ENCODE measurements at places on chromosomes 16 and 17. TPM values are rescaled to one million over a fixed set of nuclear protein-coding genes. Genes with fewer than 3 reads are reported as not detected.

Gene ACSF2
- total RNA-seq: 82.6 TPM

- peak overlapping the region; percentile 9 for H3K4me3 ChIP-seq
- peaks cover 15% of the 10 kb centered on the region for H3K4me1 ChIP-seq
- peaks cover 43% of the 10 kb centered on the region for H3K27me3 ChIP-seq
Measured at GRCh38 chr16:4936181-4936990, 562 bp downstream of the PPL start.

- peak; percentile 66 for DNase-seq
- no peaks in the 10 kb centered on the region for H3K4me1 ChIP-seq
Measured at GRCh38 chr17:29111816-29112499, 68.2 kb downstream of the MYO18A start.

- H3K36me3 ChIP-seq: no peaks in the 10 kb centered on the region
- no peaks in the 10 kb centered on the region for H3K27me3 ChIP-seq
- no peak overlapping the region for H3K27ac ChIP-seq
Measured at GRCh38 chr16:11211061-11211976, 44.7 kb downstream of the SOCS1 start.

DNA sequence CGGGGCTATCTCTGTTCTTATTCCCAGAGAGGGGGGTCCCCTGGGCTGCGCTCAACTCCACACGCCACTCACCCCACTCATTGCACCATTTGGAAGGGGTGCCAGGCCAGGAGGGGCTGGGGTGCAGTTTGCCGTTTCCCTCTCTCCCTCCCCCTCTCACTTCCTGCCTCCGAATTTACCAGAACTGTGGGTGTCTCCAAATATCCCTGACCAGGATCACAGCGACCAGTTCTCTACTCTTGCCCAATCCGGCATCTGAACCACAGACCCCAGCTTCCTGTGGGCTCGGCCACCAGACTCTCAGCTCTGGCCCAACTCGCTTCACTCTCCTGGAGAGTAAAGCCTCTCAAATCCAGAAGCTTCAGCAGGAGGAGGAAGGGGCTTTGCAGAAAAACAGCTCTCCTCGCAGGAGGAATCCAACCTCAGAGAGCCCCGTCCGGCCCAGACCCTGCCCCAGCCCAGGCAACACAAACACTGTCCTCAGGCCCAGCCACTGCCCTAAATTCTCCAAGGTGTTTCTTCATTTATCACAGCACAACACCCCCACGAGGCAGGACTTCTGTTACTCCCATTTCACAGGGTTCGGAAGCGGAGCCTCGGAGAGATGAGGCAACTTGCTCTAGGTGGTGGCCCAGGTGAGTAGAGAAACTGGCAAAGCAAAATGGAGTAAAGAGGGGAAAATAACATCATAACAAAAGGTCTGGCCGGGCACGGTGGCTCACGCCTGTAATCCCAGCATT lies 423 bp upstream of the ASGR2 start:
- H3K4me3 ChIP-seq: no peak overlapping the region
- no peak overlapping the region for H3K27ac ChIP-seq
- H3K36me3 ChIP-seq: no peaks in the 10 kb centered on the region
- DNase-seq: no peak
- H3K27me3 ChIP-seq: peaks cover 4% of the 10 kb centered on the region

GRCh38 chr17:80871341-80871740 lies 120.3 kb upstream of the CHMP6 start:
- H3K4me3 ChIP-seq: peak overlapping the region; percentile 46
- DNase-seq: peak; percentile 24

DNA sequence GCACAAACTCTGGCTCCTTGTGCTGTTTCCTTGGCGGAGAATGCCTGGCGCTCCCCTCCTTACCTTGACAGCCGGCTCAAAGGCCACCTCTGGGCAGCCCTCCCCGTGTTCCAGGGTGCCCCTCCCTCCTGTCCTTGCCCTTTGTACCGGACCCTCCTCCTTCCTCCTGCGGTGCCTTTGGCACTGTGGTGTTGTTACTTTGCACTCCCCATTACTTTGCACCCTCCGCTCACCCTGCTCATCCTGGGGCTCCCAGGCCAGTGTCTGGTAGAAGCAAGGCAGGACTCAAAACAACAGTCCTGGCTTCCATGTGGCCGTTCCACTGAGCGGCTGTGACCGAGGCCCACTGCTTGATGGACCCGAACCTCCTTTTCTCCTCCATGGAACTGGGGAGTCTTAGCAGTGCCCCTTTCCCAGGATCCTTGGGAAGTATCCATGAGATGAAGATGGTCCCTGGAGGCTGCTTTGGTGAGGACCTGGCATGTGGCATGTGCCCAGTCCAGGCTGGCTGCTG lies 147.8 kb downstream of the CMIP start:
- H3K36me3 ChIP-seq: peaks cover 18% of the 10 kb centered on the region
- H3K4me1 ChIP-seq: no peaks in the 10 kb centered on the region
- no peaks in the 10 kb centered on the region for H3K27me3 ChIP-seq

- no peak for DNase-seq
- H3K27ac ChIP-seq: no peak overlapping the region
- H3K36me3 ChIP-seq: no peaks in the 10 kb centered on the region
Measured at GRCh38 chr16:54487933-54488332, 201.3 kb upstream of the IRX3 start.

All from B cell (primary cell).